ENCODE measurements at places on chromosomes 7 and 10.

- DNase-seq, result no peak
Measured at GRCh38 chr10:106957823-106958588, 206.5 kb downstream of the SORCS1 start.

- peak; percentile 72 for DNase-seq
Measured at GRCh38 chr10:103712898-103713498, 142.4 kb downstream of the SH3PXD2A start.

DNA sequence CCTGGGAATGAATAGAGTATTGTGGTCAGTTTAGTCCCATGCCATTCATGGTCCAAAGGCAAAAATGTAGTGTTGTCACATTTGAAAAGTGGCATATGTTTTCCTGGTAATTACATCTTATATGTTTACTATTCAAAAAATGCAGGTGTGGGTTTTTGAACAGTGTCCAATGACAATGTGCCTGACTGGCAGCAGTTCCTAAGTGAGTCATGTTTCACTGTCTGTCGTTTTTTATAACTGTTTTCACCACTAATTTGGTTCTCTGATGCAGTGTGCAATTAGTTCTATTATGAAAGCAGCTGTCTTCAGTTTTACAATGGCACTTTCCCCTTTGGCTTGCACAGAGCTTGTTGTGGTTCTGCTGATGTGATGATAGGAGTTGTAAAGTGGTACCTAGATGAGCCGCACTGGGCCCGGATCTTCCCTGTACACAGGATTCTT, 162.3 kb downstream of the SEM1 start:
- DNase-seq, result no peak

DNA sequence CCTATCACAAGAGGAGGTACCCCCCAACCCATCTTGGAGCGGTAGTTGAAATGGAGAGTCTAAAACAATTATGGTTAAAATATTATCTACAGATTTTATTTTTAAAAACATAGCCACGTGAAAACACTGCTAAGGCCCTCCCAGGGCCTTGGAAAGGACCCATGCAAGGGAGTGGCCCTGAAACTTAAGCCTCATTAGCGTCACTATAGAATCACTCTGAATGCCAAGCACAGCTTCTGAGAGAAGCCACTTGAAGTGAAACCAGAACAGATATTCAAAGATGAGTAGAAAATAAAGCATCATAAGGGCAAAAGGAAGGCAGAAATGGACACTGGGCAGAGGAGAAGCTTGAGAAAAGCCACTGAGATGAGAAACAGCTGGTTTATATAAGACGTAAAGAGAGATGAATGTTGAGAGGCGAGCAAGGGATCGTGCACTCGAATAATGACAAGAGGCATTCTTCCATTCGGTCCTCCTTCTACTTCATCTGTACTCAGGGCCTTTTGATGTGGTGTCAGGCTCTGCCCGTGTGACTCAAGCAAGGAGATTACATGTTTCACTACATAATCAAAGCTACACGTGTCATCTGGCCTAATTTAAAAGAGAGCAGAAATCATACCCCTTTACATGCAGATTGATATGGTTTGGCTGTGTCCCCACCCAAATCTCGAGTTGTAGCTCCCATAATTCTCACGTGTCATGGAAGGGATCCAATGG, 33.4 kb upstream of the SLC39A12 start:
- DNase-seq, result no peak

DNA sequence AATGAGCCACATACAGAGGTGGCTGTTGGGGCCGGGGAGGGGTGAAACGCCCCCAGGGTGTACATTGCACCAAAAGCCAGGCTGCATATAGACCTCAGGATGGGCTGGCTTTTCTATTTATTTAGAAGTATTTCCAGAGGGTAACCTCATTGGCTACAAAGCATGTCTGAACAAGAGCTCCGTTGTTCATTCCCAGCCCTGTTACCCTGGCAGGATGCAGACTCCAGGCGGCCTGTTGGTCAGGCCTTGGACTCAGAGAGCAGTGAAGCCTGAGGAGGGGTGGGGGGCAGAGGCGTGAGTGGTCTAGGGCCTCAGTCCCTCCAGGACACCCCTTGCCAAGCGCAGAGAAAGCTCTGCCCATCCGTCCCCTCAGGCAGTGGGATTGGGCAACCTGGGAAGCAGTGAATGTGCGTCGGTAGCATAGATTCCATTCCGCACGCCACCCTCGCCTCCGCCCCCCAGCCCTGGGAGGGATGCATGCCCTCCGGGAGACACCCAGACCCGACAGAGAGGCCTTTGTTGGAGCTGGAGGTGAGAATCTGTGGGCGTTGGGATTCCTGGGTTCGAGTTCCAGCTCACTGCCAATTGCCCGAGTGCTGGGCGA, 41.9 kb downstream of the TCF7L2 start:
- no peak for DNase-seq

- DNase-seq, result no peak
Measured at GRCh38 chr7:150869467-150869866, 17.1 kb downstream of the AOC1 start.

GRCh38 chr7:129798616-129799349, 154.0 kb downstream of the UBE2H start:
- no peak for DNase-seq

- no peak for DNase-seq
Measured at GRCh38 chr7:133911724-133912123, 215.4 kb upstream of the LRGUK start.

DNA sequence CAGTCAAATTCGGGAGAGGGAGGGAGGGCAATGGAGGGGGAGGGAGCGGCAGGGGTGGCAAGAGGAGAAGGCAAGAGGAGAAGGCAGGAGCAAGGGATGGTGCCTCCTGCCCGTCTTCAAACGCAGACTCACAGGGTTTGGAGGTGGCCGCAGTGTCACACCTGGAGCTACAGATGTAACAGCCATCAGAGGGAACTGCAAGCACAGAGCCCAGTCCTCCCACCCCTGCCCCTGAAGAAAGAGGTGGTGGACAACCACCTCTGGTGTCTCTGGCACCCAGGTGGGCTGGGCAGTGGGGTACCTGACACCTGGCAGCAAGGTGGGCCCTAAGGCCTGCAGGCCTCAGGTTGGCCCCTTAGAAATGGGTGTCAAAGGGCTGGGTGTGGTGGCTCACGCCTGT, 67.0 kb upstream of the SDK1 start:
- no peak for DNase-seq

Data from activated T-helper 1 cell treated with anti-CD3 and anti-CD28 coated beads, Interleukin-2, amount 50 U/mL, for 16 hours (primary cell).